Activated CD4-positive, alpha-beta memory T cell treated with anti-CD3 and anti-CD28 coated beads for 36 hours (primary cell): ENCODE measurements at places on chromosomes 6 and 20.
A peak's percentile ranks its signal among the peaks of the same experiment; 100 is the strongest.

DNA sequence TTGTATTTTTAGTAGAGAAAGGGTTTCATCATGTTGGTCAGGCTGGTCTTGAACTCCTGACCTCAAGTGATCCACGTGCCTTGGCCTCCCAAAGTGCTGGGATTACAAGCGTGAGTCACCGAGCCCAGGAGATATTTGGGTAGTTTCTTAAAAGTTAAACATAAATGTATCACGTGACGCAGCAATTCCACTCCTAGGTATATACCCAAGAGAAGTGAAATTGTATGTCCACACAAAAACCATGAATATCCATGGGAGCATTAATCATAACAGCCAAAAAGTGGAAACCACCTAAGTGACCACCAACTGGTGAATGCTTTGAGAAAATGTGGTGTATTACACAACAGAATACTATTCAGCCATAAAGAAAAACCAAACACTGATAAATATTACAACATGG lies 164.8 kb downstream of the MRPL14 start:
- H3K27me3 ChIP-seq, result peaks cover 10% of the 10 kb centered on the region
- no peak overlapping the region for H3K27ac ChIP-seq
- H3K4me1 ChIP-seq, result no peaks in the 10 kb centered on the region
- no peaks in the 10 kb centered on the region for H3K36me3 ChIP-seq

- no peak overlapping the region for H3K4me3 ChIP-seq
- DNase-seq, result no peak
- no peak overlapping the region for H3K27ac ChIP-seq
- H3K36me3 ChIP-seq, result peaks cover 8% of the 10 kb centered on the region
- H3K4me1 ChIP-seq, result peaks cover 8% of the 10 kb centered on the region
- no peaks in the 10 kb centered on the region for H3K27me3 ChIP-seq
These were observed 81.0 kb downstream of the SMLR1 start for GRCh38 chr6:130908188-130908587.

GRCh38 chr6:163554663-163555062 lies 140.1 kb downstream of the QKI start:
- H3K4me3 ChIP-seq, result no peak overlapping the region
- H3K4me1 ChIP-seq, result peaks cover 7% of the 10 kb centered on the region
- H3K36me3 ChIP-seq, result peaks cover 22% of the 10 kb centered on the region
- peak; percentile 77 for DNase-seq

DNA sequence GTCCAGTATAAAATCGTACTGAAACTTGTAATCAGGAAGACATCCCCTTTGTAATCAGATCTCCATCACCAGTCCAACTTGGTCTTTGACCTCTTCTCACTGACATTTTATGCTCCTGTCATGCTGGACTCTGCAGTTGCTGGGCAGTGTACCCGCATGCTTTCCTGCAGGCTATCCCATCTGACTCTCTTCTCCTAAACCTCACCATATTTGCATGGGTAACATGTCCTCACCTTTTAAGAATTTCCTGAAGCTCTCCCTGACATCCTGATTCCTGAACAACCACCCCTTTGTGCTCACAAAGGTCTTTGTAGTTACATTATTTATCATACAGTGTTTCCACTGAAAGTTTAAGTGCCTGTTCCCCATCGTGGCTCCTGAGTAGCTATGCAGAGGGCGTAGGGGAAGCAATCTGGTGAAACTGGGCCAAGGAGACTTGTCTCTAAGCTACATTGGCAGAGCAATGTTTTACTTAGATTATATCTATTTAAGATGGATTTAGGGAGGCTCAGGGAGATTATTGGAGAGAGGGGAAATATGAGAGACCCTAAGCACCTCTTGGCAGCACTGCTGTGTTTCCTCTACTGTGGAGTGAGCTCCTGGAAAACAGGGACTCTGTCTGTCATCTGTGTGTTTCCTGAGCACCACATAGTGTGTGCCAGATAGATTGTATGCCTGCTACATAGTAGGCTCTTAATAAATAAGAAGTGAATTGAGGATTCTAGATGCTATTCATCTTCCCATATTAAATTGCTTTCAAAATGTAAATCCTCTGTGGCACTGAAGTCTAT lies 124.0 kb downstream of the LAMA2 start:
- H3K36me3 ChIP-seq, result no peaks in the 10 kb centered on the region
- H3K27me3 ChIP-seq, result no peaks in the 10 kb centered on the region
- H3K4me1 ChIP-seq, result no peaks in the 10 kb centered on the region
- no peak for DNase-seq
- H3K4me3 ChIP-seq, result no peak overlapping the region

DNA sequence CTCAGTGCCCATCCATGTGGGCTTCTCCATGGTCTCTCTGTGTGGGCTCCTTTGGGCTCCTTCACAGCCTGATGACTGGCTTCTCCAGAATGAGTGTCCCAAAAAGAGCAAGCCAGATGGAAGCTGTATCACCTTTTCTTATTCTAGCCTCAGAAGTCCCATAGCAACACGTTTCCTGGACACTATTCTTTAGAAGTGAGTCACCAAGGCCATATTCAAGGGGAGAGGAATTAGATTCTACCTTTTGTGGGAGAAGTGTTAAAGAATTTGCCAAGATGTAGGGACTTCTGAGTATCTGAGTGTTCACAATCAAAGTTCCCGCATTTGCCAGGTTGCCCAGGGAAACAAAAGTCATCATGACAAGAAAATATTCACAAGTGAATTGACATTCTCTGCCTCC lies 20.7 kb upstream of the TBC1D22B start:
- no peak overlapping the region for H3K4me3 ChIP-seq
- H3K36me3 ChIP-seq, result no peaks in the 10 kb centered on the region
- H3K27me3 ChIP-seq, result no peaks in the 10 kb centered on the region
- DNase-seq, result no peak

DNA sequence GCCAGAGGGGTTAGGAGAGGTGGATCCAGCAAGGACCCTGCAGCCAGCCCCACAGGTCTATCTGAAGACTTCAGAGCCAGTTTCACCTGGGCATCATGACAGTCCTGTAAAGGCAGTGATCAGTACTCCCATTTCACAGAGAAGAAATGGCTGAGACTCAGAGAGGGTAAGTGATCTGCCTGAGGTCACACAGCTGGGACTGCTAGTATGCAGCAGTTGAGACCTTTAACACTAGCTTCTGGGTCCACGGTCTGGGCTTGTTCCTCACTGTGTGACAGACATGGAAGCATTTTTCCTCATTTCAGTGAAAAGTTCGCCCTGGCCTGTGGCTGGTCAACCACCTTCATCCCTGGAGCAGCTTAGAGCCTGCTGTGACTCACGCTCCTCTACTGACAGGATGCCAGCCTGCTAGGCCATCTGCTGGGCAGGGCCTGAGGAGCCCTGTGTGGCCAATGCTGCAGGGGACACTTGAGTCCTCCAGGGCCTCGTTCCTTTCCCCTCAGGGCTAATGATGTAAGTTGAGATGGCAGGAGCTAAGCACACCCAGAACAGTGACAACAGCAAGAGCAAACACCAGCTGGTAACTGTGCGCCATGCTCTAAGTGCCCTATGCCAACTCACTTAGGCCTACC lies 192.0 kb downstream of the LRFN2 start:
- DNase-seq, result no peak
- no peaks in the 10 kb centered on the region for H3K36me3 ChIP-seq
- H3K27me3 ChIP-seq, result peaks cover 6% of the 10 kb centered on the region
- H3K4me1 ChIP-seq, result no peaks in the 10 kb centered on the region
- no peak overlapping the region for H3K4me3 ChIP-seq
- no peak overlapping the region for H3K27ac ChIP-seq

- no peak overlapping the region for H3K27ac ChIP-seq
- DNase-seq, result no peak
- peaks cover 25% of the 10 kb centered on the region for H3K4me1 ChIP-seq
These were observed 46.4 kb downstream of the PTPRA start for GRCh38 chr20:2919518-2920245.

- H3K27me3 ChIP-seq, result peaks cover 20% of the 10 kb centered on the region
- H3K27ac ChIP-seq, result no peak overlapping the region
- H3K4me3 ChIP-seq, result no peak overlapping the region
- no peak for DNase-seq
- peaks cover 1% of the 10 kb centered on the region for H3K4me1 ChIP-seq
- H3K36me3 ChIP-seq, result peaks cover 2% of the 10 kb centered on the region
These were observed 1.8 kb upstream of the MAP7 start for GRCh38 chr6:136552054-136552453.

GRCh38 chr20:2451939-2452732 lies 18.5 kb downstream of the SNRPB start:
- H3K27me3 ChIP-seq, result no peaks in the 10 kb centered on the region
- H3K4me1 ChIP-seq, result peaks cover 35% of the 10 kb centered on the region
- peak; percentile 77 for DNase-seq

DNA sequence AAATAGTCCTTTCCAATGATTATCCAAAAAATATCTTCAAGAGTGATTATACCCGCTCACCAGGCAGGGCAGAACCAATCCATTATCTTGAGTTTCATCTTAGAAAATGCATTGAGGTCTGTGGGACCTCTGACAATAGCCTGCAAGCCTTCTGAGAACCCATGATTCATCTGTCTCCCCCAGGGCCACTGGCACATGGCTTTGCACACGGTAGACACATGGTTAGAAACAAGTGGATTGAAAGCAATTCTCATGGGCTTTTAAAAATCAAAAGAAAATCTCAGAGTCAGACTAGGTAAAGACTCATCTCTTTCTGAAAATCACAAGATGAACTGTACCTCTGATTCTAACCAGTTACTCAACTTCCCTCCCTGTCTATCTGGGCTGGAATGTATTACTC lies 15.5 kb downstream of the GNAS-AS1 start:
- no peaks in the 10 kb centered on the region for H3K36me3 ChIP-seq
- peaks cover 22% of the 10 kb centered on the region for H3K27me3 ChIP-seq
- peaks cover 2% of the 10 kb centered on the region for H3K4me1 ChIP-seq
- H3K4me3 ChIP-seq, result no peak overlapping the region
- DNase-seq, result no peak
- H3K27ac ChIP-seq, result no peak overlapping the region

- H3K27me3 ChIP-seq, result no peaks in the 10 kb centered on the region
- no peak overlapping the region for H3K4me3 ChIP-seq
- H3K27ac ChIP-seq, result no peak overlapping the region
- no peaks in the 10 kb centered on the region for H3K4me1 ChIP-seq
These were observed 58.5 kb upstream of the HIVEP1 start for GRCh38 chr6:11953641-11954040.

GRCh38 chr6:125307964-125308615 lies 6.3 kb upstream of the HDDC2 start:
- DNase-seq, result no peak
- no peaks in the 10 kb centered on the region for H3K36me3 ChIP-seq
- H3K4me3 ChIP-seq, result no peak overlapping the region
- peaks cover 8% of the 10 kb centered on the region for H3K27me3 ChIP-seq

- no peak overlapping the region for H3K27ac ChIP-seq
- H3K4me3 ChIP-seq, result no peak overlapping the region
- H3K36me3 ChIP-seq, result no peaks in the 10 kb centered on the region
- no peaks in the 10 kb centered on the region for H3K27me3 ChIP-seq
These were observed 319.5 kb upstream of the HSF2 start for GRCh38 chr6:122079916-122080315.

DNA sequence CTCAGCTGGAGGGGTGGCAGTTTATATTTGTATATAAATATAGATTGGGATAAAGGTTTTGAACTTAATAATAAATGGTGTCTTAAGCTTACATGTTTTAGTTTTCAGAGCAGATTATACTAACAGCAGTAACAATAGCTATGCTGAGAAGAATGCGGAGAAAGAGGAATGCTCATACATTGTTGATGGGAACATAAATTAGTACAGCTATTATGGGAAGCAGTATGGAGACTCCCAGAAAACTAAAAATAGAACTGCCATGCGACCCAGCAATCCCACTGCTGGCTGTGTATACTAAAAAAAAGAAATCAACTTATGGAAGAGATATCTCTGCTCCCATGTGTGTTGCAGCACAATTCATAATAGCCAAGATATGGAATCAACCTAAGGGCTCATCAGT lies 127.9 kb downstream of the BCKDHB start:
- H3K27ac ChIP-seq, result no peak overlapping the region
- H3K4me3 ChIP-seq, result no peak overlapping the region
- no peak for DNase-seq
- peaks cover 8% of the 10 kb centered on the region for H3K36me3 ChIP-seq
- no peaks in the 10 kb centered on the region for H3K4me1 ChIP-seq

- H3K36me3 ChIP-seq, result no peaks in the 10 kb centered on the region
- H3K27ac ChIP-seq, result no peak overlapping the region
- H3K27me3 ChIP-seq, result peaks cover 5% of the 10 kb centered on the region
- DNase-seq, result no peak
These were observed 31.4 kb downstream of the AFDN start for GRCh38 chr6:167858086-167858591.

DNA sequence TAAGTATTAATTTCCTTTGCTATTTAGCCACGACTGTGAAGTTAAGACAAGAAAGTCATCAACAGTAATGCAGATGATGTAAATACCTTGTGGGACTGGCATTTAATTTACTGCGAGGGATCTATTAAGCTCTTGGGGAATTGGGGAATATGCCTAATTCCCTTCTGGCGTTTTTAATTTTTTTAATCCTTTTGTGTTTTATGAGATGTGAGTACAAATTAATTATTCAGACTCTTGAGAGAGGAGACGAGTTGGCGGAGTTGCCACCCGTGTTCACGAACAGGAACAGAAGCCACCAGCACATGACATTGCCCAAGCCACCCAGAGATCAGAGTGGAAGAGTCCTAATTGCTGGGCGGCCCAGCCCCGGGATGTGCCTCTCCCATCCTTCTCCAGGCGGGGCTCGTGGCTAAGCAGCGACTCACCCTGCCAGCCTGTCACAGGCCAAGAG lies 533 bp upstream of the CRYBG1 start:
- no peak for DNase-seq
- no peaks in the 10 kb centered on the region for H3K36me3 ChIP-seq
- peaks cover 9% of the 10 kb centered on the region for H3K4me1 ChIP-seq
- peaks cover 39% of the 10 kb centered on the region for H3K27me3 ChIP-seq

GRCh38 chr6:151044465-151045441 lies 179.3 kb downstream of the MTHFD1L start:
- DNase-seq, result no peak
- no peak overlapping the region for H3K4me3 ChIP-seq
- H3K27me3 ChIP-seq, result no peaks in the 10 kb centered on the region
- no peaks in the 10 kb centered on the region for H3K4me1 ChIP-seq
- H3K27ac ChIP-seq, result no peak overlapping the region

- H3K27ac ChIP-seq, result no peak overlapping the region
- H3K36me3 ChIP-seq, result no peaks in the 10 kb centered on the region
- no peak overlapping the region for H3K4me3 ChIP-seq
- H3K4me1 ChIP-seq, result no peaks in the 10 kb centered on the region
- no peak for DNase-seq
These were observed 41.8 kb downstream of the GPR63 start for GRCh38 chr6:96795481-96795880.

DNA sequence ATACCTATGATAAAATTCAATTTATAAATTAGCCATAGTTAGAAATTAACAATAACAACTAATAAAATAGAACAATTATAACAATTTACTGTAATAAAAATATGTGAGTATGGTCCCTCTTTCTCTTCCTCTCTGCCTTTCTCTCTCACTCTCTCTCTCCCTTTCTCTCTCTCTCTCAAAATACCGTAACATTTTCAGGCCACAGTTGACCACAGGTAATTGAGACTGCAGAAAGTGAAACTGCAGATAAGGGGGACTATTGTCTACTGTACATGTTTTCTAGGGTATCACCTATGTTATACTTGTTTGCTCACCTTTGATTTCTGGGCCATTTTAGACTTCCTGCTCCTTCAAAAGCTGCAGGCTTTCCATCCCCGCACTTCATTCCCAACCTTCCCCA lies 46.8 kb downstream of the LY86 start:
- peaks cover 12% of the 10 kb centered on the region for H3K4me1 ChIP-seq
- no peak overlapping the region for H3K4me3 ChIP-seq
- H3K27me3 ChIP-seq, result no peaks in the 10 kb centered on the region
